Stimulated activated CD4-positive, alpha-beta T cell treated with anti-CD3 and anti-CD28 coated beads, TNF-alpha, amount 100 ng/mL, for 1 hour (primary cell): ENCODE measurements at places on chromosomes 4 and X.

- no peak for DNase-seq
These were observed 9.4 kb upstream of the AP1S2 start for GRCh38 chrX:15864023-15864422.

DNA sequence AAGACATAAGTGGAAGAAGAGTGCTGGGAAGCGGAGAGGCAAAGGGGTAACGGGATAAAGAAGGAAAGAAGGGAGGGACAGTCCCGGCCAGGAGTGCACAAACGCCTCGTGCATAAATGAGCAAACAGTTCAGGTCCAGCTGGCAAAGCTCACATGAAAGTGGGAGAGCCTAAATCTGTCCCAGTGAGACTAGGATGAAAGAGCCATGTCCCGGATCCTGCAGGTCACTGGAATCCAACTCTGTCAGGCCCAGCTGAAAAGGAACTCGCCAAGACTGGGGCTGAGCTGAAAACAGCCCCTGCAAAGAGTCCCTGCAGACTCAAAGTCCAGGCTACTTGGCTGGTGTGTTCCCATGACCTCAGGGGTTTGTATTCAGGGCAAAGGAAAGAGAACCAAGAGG, 38.0 kb upstream of the CRMP1 start:
- no peak for DNase-seq

DNA sequence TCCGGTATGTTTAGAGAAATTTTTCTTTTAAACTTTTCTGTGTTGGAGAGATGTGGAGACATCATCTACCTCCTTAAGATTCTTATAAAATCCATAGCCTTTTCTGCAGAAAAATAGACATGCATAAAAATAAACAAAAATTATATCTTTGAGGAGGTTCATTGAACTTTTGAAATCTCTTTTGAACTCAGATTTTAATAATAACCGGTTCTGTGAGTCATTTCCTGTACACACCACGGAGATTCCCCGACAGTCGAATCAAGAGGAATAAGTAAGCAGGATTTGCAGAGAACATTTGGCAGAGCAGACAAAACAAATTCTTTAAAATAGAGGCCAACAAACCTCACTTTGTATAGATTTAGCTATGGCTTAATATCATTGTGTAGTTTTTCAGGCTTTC, 918.7 kb upstream of the POU3F4 start:
- DNase-seq = no peak

GRCh38 chr4:33837043-33837838, 2407.1 kb downstream of the ARAP2 start:
- DNase-seq = no peak

DNA sequence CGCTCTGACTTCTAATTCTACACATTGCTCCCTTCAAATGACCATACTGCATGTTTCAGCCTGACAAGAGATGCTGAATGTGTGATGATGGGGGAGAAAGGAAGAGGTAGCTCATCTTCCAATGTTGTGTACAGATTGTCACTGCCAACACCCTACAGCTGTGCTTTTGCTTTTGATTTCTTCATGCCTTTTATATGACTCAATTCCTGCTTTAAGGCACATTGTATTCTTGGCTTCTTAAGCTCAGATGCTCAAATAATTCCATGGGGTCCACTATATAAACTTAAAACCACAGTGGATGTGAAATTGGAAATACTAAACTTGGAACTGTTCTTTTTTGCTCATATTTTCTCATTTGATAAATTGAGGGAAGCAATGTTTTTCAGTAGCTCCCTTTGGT, 183.2 kb upstream of the WDFY3 start:
- DNase-seq = no peak

DNA sequence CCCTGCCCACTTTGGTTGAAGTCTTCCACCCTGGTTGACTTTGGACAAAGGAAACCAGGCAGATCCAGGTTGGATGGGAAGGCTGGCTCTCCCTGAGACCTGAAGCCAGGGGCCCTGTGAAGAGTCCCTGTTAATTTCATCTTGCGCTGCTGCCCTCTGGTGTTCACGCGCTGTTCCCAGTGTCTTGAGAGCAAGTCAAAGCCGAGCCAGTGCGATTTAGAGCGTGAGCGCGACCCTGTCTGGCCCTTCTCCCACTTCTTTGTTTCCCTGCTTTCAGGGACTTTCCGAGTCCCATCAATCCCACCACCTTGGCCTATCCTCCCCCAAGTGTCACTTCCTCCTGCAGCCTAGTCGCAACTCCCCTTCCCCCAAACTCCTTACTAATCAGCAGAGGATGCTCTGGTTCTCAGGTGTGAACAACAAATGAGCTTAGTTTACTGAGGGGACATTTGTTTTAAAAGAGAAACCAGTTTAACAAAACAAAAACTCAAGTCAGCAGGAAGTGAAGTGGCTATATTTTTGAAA, 25.8 kb upstream of the CHRNA9 start:
- DNase-seq = peak; percentile 89

DNA sequence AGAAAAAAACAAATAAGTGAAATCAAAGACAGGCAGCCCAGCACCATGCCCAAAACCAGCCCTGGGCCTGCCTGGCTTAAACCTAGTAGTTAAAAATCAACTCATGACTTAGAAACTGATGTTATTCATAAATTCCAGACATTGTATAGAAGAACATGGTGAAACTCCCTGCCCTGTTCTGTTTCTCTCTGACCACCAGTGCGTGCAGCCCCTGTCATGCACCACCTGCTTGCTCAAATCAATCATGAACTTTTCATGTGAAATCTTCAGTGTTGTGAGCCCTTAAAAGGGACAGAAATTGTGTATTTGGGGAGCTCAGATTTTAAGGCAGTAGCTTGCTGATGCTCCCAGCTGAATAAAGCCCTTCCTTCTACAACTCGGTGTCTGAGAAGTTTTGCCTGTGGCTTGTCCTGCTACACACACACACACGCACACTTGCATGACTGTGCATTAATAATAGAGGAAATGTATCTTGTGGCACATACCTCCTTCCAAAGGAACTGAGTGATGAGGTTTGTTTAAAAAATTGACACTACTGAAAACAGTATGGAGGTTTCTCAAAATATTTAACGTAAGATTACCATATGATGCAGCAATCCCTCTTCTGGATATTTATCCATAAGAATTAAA, 39.2 kb upstream of the UGT2B7 start:
- no peak for DNase-seq

DNA sequence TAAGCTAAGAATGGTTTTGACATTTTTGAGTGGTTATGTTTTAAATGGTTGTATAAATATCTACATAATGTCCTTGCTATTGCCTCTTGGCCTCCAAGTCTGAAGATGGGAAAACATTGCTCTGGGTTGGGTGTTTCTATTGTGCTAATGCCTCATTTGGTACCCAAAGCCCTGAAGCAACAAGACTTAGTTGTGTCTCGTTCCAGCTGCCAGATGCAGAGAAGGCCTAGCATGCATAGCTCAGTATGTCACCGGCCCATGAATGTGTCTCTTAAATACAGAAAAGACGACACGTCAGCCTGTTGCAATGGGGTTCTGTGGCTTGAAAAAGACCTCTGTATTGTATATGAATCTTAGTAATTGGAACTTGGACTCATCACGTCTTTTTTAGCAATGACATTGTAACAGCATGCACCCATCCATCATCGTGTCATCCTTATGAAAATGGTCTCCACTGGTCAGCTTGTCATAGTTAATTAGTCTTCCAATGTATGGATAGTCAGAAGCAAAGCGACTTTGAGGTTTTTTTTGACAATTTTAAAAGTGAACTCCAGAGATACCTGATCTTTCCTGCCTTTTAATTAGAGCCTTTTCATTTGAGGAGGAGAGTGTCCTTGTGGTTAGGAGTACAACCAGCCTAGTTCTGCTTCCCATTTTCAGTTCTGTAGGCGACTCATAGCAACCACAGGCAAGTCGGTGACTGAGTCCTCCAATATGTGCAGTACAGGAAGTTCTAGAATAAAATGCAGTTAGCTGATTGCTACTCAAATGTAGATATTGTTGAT, 126.4 kb upstream of the GATB start:
- no peak for DNase-seq

- no peak for DNase-seq
These were observed 11.9 kb downstream of the BMX start for GRCh38 chrX:15512401-15512965.

- DNase-seq = no peak
These were observed 19.2 kb downstream of the SH3RF1 start for GRCh38 chr4:169251291-169252235.

DNA sequence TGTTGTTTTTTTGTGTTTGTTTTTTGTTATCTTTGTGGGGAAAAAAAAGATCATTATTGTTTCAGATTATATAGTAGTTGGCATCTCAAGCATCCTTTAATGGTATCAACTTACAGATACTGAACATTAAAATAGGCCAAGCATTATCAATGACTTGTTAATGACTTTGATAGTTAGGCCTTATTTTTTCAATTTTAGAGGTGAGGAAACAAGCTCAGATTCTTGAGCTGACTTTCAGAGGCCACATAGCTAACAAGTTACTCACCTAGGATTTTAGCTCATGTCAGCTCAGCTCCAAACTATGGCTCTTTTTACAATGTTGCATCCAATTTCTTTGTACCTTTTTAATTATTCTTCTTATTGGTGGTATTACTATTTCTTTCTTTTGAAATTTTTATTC, 471 bp upstream of the PLAC8 start:
- no peak for DNase-seq

DNA sequence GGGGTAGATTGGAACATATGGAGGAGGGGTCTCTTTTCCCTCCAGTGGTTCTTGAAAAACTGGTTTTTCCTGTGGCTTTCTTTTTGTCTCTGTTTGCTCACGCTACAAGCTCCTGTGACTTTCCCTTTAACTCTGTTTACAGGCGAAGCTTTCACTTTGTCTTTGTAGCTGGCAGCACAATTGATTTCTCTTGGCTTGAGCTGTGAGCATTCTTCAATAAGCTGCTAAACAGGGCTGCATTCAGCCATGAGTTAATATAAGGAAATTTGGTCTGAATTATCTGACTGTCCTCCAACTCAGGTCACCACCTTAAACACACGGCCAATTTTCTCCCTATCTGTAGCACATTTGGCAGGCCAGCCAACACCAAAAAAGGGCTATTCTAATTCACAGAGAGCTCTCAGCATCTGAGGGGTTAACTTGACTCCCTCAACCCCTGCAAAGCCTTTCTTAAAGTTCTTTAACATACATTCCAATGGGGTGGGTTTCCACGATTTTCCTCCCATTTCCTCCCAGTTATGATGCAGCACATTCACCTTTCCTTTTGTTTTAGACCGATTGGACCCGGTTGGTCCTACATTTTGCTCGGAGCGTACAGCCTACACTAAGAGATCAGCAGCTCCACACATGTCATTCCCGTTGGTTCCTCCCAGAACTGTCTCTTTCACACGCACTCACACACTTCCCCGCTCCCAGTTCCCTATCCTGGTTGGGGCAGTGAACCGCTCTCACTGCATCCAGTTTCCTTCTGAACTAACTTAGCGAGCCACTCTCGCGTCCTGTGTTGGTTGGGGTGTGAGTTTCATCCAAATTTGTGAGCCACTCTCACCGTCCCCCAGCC, 45.4 kb downstream of the UGT2A3 start:
- DNase-seq = no peak

GRCh38 chrX:7054219-7055216, 93.0 kb upstream of the STS start:
- no peak for DNase-seq

GRCh38 chrX:8579602-8580001, 115.0 kb downstream of the VCX3B start:
- no peak for DNase-seq

DNA sequence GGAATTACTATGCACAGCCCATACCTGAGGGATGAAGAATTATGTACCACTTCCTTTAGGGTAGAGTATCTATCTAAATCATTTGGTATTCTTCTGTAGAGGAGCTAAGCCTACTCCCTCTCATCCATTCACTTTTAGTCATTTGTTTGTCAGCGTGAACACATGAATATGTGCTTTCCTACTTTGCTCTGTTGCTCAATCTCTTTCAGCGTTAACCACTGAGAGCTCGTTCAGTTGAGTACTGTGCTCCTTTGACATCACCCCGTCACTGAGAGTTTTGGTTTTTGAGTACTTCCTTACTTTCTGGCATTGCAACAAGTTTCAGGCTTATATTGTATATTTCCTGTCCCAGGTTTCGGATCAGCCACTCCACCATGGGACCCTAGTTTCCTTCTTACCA, 700.6 kb downstream of the NLGN4X start:
- DNase-seq = no peak

GRCh38 chr4:2297606-2298531, 36.0 kb upstream of the MXD4 start:
- no peak for DNase-seq

DNA sequence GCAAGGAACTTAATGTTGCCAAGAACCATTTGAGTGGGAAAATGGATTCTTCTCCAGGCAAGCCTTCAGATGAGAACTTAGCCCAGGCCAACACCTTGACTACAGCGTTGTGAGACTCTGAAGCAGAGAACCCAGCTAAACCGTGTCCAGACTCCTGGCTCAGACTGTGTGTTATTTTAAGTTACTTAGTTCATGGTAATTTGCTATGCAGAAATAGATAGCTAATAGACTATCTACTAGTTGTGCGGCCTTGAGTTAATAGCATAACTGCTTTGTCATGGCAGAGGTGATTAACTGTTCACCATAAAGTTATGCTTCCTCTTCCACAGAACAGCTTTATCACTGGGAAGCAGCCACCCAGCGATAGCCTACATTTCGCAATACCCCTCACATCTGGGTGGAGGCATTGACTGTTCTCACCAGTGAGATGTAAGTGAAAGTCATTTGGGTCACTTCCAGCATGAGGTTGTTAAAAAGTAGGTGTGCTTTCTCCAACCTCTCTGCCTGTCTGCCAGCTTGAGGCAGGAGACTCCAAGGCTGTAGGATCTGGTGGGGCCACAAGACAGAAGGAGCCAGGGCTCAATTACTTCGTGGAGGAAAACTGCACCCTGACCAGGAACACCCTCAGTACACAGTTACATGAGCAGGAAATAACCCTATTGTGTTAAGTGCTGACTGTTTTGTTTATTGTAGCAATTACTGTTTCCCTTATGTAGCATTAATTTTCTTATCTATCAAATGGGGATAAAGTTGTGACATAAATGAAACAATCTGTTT, 94.2 kb downstream of the GPAT3 start:
- no peak for DNase-seq

DNA sequence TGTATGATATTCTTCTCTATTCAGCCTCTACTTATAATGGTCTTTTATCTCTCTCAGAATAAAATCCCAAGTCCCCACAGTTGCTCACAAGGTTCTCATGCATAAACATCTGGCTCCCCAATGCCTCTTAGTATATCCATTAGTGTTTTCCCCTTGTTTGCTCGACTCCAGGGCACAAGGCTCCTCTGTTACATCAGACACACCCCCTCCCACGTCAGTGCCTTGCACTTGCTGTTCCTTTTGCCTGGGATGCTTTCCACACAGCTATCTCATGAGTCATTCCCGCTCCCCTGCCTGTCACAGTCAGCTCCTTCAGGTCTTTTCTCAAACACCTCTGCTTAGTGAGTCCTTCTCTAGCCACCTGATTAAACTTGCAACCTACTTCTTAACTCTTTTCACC, 260.2 kb downstream of the IL1RAPL1 start:
- DNase-seq = no peak

- no peak for DNase-seq
These were observed 817 bp upstream of the WDR19 start for GRCh38 chr4:39181520-39181904.

GRCh38 chr4:150217192-150217591, 138.9 kb downstream of the DCLK2 start:
- no peak for DNase-seq
